GM12865 (cell line): ENCODE measurements at places on chromosomes 1 and 21.

- DNase-seq, result peak; percentile 96
These were observed at the start of gene ZYG11A for GRCh38 chr1:52842643-52843310. ZYG11A (plus strand) TSS chr1:52842760; CDS start chr1:52842884, 124 bp downstream.

GRCh38 chr1:42279055-42279454, 56.0 kb downstream of the FOXJ3 start:
- no peak for DNase-seq

- DNase-seq, result no peak
These were observed 32.2 kb upstream of the RPTN start for GRCh38 chr1:152191260-152191659.

DNA sequence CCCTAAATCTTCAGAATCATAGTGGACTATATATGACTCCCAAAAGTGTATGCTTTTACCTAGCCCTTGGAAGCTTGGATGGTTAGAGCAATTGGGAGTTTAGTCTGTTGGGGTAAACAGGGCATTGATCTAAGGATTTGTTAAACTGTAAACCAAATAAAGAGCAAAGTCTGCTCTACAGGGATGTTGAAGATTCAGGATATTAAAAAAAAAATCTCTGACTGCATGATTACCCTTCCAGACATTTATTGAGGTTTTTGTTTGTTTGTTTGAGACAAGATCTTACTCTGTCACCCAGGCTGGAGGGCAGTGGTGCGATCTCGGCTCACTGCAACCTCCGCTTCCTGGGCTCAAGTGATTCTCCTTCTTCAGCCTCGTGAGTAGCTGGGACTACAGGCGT, 31.6 kb downstream of the PBX1 start:
- DNase-seq, result no peak

- DNase-seq, result no peak
These were observed 1046.2 kb downstream of the AMY1C start for GRCh38 chr1:104795931-104796330.

DNA sequence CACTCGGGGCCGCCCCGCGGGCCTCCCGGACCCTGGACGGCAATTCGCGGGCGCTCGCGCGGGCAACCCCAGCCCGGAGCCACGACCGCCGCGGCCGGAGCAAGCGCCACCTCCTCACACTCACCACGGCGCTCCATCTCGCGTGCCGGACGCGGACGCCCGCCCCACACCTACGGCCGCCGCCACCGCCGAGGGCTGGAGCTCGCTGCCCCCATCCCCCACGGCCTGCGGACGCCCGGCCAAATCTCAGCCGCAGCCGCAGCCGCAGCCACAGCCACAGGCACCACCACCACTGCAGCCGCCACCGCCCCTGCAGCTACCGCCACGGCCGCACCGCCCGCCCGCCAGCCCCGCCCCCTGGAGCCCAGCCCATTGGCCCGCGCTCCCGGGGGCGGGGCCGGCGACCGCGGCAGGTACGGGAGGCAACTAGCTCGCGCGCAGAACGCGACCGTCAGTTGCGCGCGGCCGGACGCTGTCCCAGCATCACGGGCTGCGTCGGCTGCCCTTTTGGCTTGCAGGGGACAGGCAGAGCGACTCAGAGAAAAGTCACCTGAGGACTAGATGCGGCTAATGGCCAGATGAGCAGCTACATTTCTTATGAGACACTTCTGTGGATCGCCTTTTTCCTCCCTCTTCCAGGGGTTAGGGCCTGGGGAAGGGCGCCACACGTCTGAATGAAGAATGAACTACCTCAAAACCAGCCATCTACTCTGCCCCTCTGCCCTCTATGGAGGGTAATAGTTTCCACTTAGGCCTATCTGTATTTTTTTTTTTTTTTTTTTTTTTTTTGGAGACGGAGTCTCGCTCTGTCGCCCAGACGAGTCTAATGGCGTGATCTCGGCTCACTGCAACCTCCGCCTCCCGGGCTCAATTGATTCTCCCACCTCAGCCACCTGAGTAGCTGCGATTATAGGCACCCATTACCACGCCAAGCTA, at the start of gene ARHGAP29:
TSS of gene ARHGAP29 (minus strand) at position 294 of the 936 bp plus-strand sequence. CDS start 5,973 bp downstream, outside the sequence.
- DNase-seq, result peak; percentile 64

DNA sequence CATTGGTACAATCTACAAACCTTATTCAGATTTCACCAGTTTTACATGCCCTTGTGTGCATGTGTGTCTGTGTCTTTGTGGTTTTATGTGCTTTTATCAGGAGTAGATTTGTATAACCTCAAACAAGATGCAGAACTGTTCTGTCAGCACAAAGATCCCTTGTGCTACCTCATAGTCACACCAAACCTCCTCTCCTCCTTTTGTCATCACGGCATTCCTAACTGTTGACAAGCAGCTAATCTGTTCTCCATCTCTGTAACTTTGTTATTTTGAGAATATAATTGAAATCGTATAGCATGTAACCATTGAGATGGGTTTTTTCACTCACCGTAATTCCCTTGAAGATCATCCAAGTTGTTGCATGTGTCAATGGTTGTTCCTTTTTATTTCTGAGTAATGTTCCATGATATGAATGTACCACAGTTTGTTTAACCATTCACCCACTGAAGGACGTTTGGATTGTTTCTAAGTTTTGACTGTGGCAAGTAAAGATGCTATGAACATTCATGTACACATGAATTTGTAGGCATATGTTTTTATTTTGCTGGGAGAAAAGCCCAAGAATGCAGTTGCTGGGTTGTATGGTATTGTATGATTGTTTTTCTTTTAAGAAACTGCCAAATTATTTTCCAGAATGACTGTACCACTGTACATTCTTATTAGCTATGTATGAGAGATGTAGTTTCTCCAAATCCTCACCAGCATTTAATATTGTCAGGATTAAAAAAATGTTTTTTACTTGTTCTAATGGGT, 78.1 kb upstream of the B3GALT2 start:
- DNase-seq, result no peak

- DNase-seq, result no peak
These were observed 308.0 kb downstream of the MATN1 start for GRCh38 chr1:30415171-30415940.

DNA sequence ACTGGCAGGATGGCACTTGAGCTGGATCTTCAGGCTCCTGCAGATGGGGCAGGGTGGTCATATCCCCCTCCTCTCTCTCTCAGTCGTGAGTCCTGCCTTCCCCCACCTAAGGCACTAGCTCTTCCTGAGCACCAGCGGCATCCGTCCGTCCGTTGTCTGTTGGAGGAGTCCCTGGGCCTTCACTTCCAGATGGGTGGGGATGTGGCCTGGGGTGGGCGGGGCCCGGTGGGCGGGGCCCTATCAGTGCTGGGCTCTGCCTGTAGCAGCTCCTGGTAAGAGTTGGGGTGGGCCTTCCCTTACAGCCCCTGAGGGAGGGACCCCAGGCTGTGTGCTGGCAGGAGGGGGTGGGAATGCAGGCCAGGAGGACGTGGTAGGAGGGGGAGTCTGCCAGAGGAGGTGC, 10.3 kb downstream of the LDLRAD2 start:
- no peak for DNase-seq
